ENCODE measurements at places on chromosomes 12 and 14.

- ATAC-seq, result peak; percentile 11
Observed at GRCh38 chr12:47779943-47780504, 7.0 kb downstream of the SLC48A1 start.

- peak; percentile 95 for ATAC-seq
Observed at GRCh38 chr14:80095623-80096022, 115.7 kb downstream of the DIO2 start.

DNA sequence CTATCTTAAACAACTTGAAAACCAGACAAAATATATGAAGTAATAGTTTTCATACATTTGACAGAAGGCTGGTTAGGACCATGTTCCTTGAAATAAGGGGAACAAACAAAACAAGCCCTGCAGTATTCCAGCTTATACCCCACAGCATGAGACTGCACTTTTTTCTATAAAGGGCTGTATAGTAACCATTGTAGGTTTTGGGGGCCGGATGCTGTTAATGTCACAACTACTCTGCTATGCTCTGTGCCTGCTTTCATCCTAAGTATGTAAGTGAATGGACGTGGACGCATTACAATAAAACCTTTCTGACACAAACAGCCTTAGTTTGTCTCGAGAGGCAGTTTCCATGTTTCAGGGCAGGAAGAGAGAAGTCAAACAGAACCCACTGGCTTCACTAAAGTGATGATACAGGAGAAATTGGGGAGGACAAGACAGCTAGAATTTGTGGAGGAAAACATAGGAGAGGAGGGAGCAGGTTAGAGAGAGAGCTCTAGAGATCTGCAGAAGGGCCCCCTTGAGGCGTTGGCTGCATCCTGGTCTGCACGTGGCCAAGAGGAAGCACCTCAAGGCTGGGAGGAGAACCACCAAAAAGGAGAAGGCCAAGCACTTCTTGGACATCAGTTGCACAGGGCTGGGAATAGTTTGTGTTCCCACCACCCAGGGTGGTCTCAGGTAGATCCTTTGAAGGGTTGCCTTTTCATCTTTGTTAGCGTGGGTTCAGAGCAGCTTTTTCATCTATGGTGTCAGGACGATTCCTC is 63.7 kb downstream of the TRAF3 start:
- ATAC-seq, result no peak

DNA sequence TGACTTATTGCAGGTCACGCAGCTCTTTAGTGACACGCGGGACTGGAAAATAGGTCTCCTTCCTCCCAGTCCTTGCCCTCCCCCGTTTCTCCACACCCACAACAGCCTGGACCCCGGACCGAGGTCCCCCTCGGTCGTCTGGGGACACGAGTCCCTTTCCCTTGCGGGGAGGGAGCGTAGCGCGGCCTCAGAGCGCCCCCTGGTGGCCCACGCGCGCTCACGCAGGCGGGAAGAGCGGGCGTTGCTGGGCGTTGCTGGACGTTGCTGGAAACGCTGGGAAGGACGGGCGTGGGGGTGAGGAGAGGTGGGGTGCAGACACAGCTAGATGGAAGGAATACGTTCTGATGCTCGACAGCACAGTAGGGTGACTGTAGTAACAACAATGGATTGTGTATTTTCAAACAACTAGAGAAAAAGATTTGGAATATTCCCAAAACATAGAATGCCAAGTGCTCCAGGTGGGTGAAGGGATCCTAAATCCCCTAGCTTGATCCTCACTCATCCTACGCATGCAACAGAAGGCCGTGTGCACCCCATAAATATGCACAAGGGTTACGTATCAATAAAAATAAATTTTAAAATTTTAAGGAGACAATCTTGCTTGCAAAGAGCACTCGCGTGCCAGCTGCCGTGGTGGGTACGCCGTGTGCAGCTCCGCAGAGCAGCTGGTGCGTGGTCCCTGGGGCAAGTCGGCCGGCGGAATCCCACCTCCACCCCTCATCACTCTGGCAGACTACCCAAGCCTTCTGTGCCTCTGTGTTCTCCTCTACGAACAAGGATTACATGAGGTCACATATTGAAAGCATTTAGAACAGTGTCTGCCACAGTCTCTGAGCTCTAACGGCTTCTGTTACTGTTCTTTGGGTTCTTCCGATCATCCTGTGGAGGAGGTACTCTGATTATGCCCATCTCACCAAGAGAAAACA is 87.4 kb downstream of the B4GALNT3 start:
- peak; percentile 91 for ATAC-seq

- ATAC-seq, result no peak
Observed at GRCh38 chr14:38873941-38874612, 229.0 kb downstream of the SEC23A start.

GRCh38 chr14:29235991-29236390 is 469.4 kb downstream of the FOXG1 start:
- ATAC-seq, result no peak

GRCh38 chr12:92197815-92198214 is 52.2 kb upstream of the BTG1 start:
- ATAC-seq, result no peak

- ATAC-seq, result no peak
Observed at GRCh38 chr14:71590131-71590530, 342.1 kb upstream of the RGS6 start.

DNA sequence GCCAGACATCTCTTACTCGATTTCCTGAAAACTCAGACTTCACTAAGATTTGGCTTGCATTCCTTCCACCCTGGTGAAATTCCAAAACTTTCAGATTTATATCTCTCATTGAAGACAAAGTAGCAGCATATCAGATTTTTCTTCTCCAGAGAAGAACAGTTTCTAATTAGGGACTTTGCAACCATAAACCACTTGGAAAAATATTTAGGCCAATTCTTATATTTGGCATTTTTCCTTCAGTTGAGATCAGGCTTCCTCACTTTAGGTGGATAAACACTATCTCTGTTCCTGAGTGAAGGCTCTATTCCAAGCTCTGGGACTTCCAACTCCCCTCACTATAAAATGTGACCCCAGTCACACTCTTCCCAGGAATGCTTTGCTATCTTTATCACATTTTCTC is 1434.3 kb upstream of the FLRT2 start:
- ATAC-seq, result no peak

DNA sequence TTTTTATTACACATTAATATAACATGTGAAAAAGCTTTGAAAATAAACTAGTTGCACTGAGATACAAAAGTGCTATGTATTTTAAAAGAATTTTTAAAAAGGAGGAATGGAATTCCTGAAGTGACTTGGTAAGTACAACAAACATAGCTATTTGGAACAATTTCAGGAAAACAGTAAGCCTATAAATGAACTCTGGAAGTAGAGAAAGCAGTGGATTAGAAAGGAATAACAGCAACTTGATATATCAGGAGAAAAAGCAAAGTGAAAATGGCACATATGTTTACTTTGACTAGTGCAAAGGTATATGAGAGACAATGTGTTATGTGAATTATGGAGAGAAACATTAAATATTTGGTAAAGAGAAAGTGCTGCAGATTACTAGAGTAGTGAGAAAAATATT is 811.7 kb downstream of the C12orf50 start:
- ATAC-seq, result no peak

DNA sequence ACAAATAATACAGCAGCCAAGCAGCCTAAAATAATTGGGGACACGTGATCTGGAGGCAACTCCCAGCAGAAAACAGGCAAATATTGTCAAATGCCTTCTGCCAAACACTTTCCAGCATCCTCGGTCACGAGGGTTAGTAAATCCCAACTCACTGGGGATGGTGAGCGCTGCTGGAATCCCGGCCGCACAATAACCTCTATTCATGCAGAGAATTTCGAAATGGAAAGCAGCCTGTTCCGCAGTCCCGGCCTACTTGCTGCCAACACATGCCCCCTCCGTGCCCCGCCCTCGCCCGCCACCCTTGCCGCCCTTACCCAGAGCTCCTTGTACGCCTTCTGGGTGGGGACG is 62.2 kb downstream of the RFX4 start:
- no peak for ATAC-seq

- no peak for ATAC-seq
Observed at GRCh38 chr12:14057895-14058294, 76.5 kb upstream of the GRIN2B start.

- peak; percentile 99 for ATAC-seq
Observed at GRCh38 chr12:113334786-113335539, at the start of gene SLC8B1. Gene SLC8B1, minus strand, starts transcription at chr12:113335109. Its CDS starts 2,231 bp downstream, at chr12:113332878.

DNA sequence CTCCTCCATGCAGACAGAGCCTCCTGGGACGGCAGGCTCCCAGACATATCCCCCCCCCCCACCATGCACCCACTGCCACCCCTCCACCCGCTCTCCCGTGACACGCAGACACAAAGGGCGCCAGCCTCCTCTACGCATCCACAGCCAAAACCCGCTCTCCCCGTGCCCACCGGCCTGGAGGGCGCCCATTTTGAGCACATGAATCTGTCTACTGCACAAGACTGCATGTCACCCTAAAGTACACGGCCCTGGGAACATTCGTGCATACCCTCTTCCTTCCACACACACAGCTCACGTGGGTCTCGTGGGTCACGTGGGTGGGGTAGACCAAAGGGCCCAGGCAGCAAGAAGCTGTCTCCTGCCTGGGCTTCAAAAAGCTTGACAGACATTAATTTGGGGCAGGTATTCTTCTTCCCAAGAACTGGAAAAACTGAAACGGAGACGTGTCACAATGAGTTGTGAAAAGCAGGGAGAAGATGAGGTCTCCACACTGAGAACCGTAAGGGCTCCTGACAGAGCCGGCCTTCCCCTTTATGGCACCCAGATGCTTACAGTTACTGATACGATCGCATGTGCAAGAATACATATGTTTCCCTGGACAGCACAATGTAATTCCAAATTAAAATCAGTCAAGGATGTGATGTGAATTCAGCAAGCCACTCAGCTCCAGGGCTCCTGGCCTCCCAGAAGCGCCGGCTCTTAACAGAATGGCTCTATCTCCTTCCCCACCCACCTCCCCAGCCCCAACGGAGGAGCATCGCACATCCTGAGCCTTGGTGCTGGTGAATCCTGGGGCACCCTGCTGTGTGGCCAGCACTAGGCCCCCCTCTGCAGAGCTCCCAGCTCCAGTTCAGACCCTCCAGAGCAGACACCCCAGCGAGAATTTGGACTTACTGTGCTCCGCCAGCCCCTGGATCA is 1.9 kb downstream of the TGFB3 start:
- no peak for ATAC-seq

- ATAC-seq, result no peak
Observed at GRCh38 chr12:79883216-79883615, 51.7 kb downstream of the PPP1R12A start.

- ATAC-seq, result no peak
Observed at GRCh38 chr14:105938055-105938863, 411.9 kb downstream of the TMEM121 start.

GRCh38 chr12:4900327-4900726 is 9.4 kb upstream of the KCNA1 start:
- peak; percentile 81 for ATAC-seq

GRCh38 chr12:65882486-65882885 is 58.2 kb downstream of the HMGA2 start:
- ATAC-seq, result no peak

- no peak for ATAC-seq
Observed at GRCh38 chr12:18595412-18595811, 142.4 kb downstream of the PLCZ1 start.

DNA sequence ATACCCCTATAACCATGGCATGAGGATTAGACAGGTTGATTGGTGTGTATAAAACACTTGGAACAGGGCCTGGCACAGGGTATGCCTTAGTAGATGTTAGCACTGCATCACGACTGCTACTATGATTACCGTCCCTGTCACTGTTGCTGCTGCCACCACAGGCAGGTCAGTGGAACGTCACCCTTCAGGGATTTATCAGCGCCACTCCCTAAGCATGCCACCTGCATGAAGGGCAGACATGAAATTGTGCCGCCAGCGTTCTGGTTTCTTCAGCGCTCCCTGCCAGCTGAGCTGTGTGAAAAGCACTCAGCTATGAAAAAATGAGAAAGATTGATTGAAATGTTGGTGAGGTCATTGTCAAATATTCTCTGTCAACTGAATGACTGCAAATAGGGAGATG is 477.0 kb downstream of the DPF3 start:
- no peak for ATAC-seq

- ATAC-seq, result no peak
Observed at GRCh38 chr12:40820794-40821484, 128.7 kb downstream of the CNTN1 start.

All from SK-N-SH treated with all-trans-retinoic acid at 6 μM for 48 hours (cell line).